ENCODE measurements at places on chromosomes 6 and 20.

- peak; percentile 85 for DNase-seq
These were observed 14.7 kb downstream of the MUCL3 start for GRCh38 chr6:30955367-30956042.

DNA sequence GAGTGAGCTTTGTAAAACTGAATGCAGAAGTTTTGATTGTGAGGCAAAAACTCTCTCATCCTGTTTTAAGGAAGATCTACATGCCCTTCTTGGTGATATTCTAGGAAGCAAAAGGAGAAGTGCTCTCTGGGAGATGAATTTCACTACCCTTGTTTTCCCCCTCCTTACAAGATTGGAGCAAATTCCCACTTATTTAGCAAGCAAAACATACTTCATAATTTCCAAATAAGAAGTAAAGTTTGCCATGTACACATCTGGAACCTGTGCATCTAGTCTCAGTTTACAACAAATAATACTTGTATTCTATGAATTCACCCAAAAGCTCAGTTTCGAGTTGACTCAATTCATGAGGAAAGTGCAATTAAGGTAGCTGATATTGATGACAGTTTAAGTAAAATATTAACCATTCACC is 27.6 kb upstream of the IFNGR1 start:
- DNase-seq: no peak

GRCh38 chr20:63935447-63935846 is 20.8 kb downstream of the UCKL1 start:
- peak; percentile 33 for DNase-seq

DNA sequence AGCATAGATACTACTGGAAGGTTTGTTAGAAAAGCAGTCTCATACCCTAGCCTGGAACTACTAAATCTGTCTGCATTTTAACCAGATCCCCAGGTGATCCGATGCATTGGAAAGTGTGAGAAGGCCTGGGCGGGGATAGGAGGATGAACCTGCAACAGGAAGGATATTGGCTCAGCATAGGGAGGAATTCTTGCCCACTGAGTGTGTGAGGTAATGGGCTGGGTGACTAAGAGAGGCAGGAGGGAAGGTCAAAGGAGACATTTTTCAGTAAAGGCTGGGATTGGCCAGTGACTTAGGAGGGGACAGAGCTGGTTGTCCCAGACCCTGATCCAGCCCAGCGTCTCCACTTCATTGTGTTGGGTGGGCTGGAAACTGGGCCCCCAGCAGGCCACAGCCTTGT is 191.0 kb upstream of the LRFN2 start:
- DNase-seq: no peak

DNA sequence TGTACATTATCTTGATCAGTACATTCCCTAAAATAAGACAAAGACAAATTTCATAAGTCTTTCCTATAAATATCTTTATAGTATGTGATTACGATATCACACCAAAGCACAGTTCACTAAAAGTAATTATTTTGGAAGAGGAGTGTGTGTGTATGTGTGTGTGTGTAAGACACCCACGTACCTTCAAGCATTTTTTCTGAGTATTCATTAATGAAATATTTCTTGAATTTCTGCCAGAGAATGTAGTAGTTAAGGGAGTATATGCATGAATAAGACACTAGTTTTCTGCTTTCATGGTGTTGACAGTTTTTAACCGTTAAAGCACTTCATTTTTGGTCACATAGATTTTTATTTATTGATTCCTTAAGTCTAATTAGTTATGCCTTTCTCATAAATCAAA is 36.8 kb downstream of the MANEA start:
- DNase-seq: no peak

GRCh38 chr6:163863565-163863964 is 449.0 kb downstream of the QKI start:
- DNase-seq: no peak

GRCh38 chr6:121794630-121795029 is 359.2 kb downstream of the GJA1 start:
- DNase-seq: no peak

DNA sequence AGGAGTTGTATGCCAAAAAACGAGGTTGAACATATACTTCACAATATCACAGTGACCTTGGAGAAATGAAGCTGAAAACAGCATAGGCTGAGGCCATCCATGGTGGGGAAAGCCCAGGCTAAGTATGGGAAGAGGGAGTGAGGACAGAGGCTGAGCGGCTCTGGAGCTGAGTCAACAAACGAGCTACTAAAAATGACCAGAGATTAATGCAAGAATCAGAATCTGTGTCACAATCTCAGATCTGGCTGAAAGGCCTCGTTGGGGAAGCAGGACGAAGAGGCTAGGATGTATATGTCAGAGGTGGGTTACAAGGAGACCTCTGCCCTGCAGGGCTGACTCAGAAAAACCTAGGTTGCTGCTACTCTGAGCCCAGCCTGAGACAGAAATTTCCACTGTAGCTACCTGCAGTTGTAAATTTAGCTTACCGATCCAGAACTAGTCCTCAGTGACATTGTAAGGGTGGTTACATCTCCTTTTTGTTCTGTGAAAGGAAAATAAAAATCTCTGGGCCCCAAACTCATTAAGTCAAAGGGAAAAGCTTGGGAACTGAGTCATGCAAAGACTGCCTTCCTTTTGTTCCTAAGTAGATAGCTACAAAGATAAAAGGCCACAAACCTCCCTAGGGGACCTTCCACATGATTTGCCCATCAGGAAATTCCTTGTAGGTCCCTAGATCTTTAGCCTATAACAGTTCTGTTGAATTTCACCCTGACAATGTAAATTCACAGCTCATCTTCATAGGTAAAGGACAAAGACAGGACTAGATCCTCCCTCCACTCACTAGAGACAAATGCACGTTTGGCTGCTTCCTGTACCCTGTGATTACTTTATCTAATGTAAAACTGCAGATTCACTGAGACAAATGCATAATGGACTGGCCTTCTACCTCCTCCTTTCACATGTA is 8.5 kb upstream of the TUBB2A start:
- no peak for DNase-seq

- DNase-seq: no peak
These were observed 10.5 kb upstream of the MAP1LC3A start for GRCh38 chr20:34547844-34548613.

- DNase-seq: no peak
These were observed 490.6 kb downstream of the DHX35 start for GRCh38 chr20:39452583-39453340.

DNA sequence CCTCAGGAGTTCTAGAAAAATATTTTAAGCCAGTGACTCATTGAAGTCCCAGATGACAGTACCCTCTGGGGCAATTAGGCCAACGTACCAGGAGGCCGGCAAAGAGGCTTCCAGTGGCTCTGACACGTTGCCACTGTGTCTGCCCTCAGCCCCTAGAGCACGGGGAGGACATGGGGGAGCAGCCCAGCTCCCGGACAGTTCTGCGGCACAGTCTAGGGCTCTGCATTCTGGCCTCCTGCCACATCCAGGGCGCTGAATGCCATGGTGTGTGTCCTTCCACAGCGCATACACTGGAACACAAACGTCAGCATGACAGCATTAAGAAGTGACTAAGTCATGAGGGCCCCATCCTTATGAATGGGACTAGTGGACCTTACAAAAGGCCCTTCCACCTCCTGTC is 156.2 kb downstream of the RNASET2 start:
- DNase-seq: no peak

DNA sequence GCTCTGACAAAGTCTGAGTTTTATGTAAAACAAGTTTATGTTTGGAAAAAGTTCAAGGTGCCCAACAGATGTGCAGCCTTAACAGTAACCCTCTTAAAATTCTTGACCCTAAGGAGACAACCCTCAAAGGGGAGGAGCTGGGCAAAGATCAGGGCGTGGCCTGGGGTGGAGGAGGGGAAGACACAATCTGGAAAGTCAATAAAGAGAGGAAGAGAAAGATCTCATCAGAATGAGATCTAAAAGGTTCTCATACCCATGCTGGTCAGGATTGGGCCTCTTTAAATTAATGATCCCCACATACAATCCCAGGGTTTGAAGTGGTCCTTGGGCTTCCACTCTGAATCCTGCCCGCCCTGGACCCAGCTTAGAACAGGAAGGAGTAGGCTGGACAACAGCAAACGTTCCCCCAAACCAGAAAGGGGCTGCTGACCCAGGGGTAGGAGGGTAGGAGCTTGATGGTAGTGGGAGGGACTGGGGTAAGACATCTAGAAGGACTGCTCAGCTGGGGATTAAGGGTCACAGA is 33.0 kb downstream of the FOXP4 start:
- no peak for DNase-seq

GRCh38 chr6:112603726-112604125 is 256.6 kb downstream of the RFPL4B start:
- DNase-seq: no peak

GRCh38 chr6:152135755-152136448 is 328.4 kb downstream of the ESR1 start:
- DNase-seq: no peak

DNA sequence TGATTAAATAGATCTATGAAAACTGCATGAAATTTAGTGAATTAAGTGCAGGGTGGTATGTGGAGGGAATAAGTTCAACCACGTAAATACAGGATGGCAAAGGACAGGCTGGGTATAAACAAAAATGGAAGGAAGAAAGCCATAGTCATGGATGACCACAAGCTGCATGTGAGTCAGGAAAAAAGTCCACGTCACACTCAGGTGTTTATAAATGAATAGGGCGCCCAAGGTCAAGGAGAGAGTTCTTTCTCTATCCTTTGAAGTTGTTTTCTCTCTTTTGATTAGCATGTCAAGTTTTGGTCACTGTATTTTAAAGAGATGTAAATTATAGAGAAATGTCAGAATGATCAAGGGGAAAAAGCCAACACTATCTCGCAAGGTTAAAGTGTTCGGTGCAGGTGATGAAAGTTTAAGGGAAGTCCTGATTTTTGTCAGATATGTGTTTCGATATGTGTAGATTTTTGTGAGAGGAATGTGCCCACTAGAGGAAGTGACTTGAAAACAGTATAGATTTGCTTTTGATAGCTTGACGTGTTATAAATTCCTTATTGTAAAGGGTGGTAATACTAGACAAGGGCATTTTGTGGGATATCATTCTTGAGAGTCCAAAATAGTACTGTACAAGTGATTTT is 58.7 kb downstream of the MAP3K4 start:
- no peak for DNase-seq
